ENCODE measurements at places on chromosomes 16 and 17. TPM values are rescaled to one million over a fixed set of nuclear protein-coding genes. Genes with fewer than 3 reads are reported as not detected.

Gene SPIRE2
- total RNA-seq, result 1.2 TPM

Gene SEPTIN12
- not detected for total RNA-seq

Gene TLCD2
- 0.20 TPM for total RNA-seq

Gene CCL16
- total RNA-seq, result not detected

Gene MAP3K3
- 42.7 TPM for total RNA-seq

Gene KRT24
- total RNA-seq, result not detected

Gene SLC5A10
- not detected for total RNA-seq

Gene BRIP1
- 15.5 TPM for total RNA-seq

Gene PRR29
- 3.0 TPM for total RNA-seq

Gene PMFBP1
- total RNA-seq, result 1.4 TPM

Gene PIRT
- total RNA-seq, result not detected

Gene MYH13
- total RNA-seq, result not detected

Gene GUCY2D
- not detected for total RNA-seq

Gene TEX14
- total RNA-seq, result 0.44 TPM

Gene C16orf96
- total RNA-seq, result 0.15 TPM

Gene ANKFN1
- not detected for total RNA-seq

Gene C17orf113
- total RNA-seq, result 0.10 TPM

Gene DLX4
- total RNA-seq, result 0.17 TPM

Gene EPX
- total RNA-seq, result not detected

Gene GHDC
- 17.2 TPM for total RNA-seq

Gene TMEM94
- total RNA-seq, result 82.3 TPM

Gene C16orf86
- total RNA-seq, result 1.9 TPM

Gene CDH11
- total RNA-seq, result not detected

Gene RASD1
- 1.4 TPM for total RNA-seq

Gene KRT23
- not detected for total RNA-seq

Gene ABCA6
- 0.32 TPM for total RNA-seq

Gene EIF4A3
- total RNA-seq, result 121 TPM

Gene FAM234A
- total RNA-seq, result 23.2 TPM

Gene ARL4D
- 3.8 TPM for total RNA-seq

Gene CORO6
- total RNA-seq, result 1.9 TPM

Gene FA2H
- total RNA-seq, result 0.15 TPM

Gene C17orf100
- total RNA-seq, result 2.0 TPM

Gene RAB37
- 50.4 TPM for total RNA-seq

Gene HOXB2
- total RNA-seq, result 38.1 TPM

Gene IKZF3
- total RNA-seq, result 36.1 TPM

Gene C17orf50
- total RNA-seq, result not detected

Gene SLC52A1
- 0.29 TPM for total RNA-seq

Gene TMEM238L
- not detected for total RNA-seq

Gene CDRT15L2
- total RNA-seq, result not detected

Gene TBC1D16
- 0.85 TPM for total RNA-seq

Gene WNT9B
- not detected for total RNA-seq

Gene KRT33B
- total RNA-seq, result not detected

Gene UBFD1
- 54.8 TPM for total RNA-seq

Gene HYDIN
- total RNA-seq, result 0.22 TPM

Gene DNAJC7
- 119 TPM for total RNA-seq

Gene GLIS2
- total RNA-seq, result 0.34 TPM

Gene CACNG3
- total RNA-seq, result not detected

Gene SCRN2
- total RNA-seq, result 28.7 TPM

Gene ACOX1
- total RNA-seq, result 35.9 TPM

Gene KRT40
- total RNA-seq, result not detected

Gene RAB26
- total RNA-seq, result not detected

Measured in T-helper 1 cell treated with Interleukin-12 subunit alpha and Interleukin-12 subunit beta and Interleukin-4 antibody, amounts not matched to agents 30 ng/mL and 1 ng/mL, for 36 hours (primary cell).